ENCODE measurements at places on chromosomes 3 and 15. TPM values are rescaled to one million over a fixed set of nuclear protein-coding genes. Genes with fewer than 3 reads are reported as not detected.

Gene ZNF385D
- total RNA-seq = 7.8 TPM

Gene CLRN1
- not detected for total RNA-seq

Gene CDC25A
- total RNA-seq = 4.6 TPM

Gene C2CD4B
- total RNA-seq = not detected

Gene SH3GL3
- total RNA-seq = 2.7 TPM

Gene CFAP91
- not detected for total RNA-seq

DNA sequence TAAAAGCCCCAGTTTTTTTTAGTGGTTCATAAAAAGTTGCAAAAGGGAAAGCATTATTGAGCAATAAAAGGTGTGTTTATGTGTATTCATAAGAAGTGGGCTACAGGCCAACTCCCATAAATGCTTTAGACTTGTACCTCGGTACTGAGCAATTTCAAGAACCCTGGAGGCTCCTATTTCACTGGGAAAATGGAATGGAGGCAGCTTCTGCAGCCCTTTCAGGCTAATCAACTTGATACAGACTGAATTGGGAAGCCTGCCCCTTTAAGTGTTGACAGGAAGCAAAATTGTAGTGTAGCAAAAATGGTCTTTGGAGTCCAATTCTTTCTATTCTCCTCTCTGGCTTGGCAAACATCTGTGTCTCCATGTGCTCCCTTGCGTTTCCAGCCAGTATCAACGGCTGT is 118.8 kb downstream of the ECT2 start:
- DNase-seq = no peak
- H3K4me3 ChIP-seq = no peak overlapping the region
- H3K4me1 ChIP-seq = no peaks in the 10 kb centered on the region
- no peak overlapping the region for H3K27ac ChIP-seq
- no peaks in the 10 kb centered on the region for H3K36me3 ChIP-seq
- H3K27me3 ChIP-seq = no peaks in the 10 kb centered on the region

- DNase-seq = no peak
- H3K27me3 ChIP-seq = no peaks in the 10 kb centered on the region
- H3K4me1 ChIP-seq = peaks cover 4% of the 10 kb centered on the region
- no peak overlapping the region for H3K4me3 ChIP-seq
Measured at GRCh38 chr3:69326855-69327300, 59.0 kb downstream of the FRMD4B start.

DNA sequence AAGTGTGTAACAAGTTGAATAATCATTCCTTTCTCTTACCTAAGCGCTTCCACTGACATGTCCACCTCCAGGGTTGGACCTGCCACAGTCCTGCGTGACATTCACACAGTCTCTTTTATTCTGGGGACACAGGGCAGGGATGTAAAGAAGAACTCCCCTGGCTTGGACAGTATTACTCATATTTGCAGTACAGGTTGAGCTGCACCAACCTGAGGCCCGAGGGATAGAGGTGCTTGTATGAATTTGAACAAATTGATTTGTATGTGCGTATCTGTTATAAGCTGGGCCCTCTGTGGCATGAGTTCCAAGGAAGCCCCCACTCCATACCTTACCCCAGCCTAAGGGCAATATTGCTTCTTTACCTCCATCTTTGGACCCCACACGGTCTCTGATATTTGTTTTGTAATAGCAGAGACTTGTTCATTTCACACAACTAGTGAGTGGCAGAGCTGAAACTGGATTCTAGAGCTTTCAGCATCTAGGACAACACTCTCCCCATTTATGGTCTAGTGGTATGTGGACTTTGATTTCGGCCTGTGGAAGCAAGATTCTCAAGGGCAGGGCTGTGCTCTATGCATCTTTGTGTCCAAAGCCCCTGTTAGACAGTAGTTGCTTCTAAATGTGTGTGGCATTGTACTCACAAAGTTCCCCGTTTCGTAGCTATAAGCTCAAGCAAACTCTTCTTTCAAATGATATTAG is 39.2 kb downstream of the FAH start:
- H3K36me3 ChIP-seq = no peaks in the 10 kb centered on the region
- no peak overlapping the region for H3K4me3 ChIP-seq
- no peak overlapping the region for H3K27ac ChIP-seq

- H3K36me3 ChIP-seq = no peaks in the 10 kb centered on the region
- peaks cover under 1% of the 10 kb centered on the region for H3K4me1 ChIP-seq
- H3K4me3 ChIP-seq = no peak overlapping the region
- peaks cover 8% of the 10 kb centered on the region for H3K27me3 ChIP-seq
- DNase-seq = peak; percentile 56
- H3K27ac ChIP-seq = no peak overlapping the region
Measured at GRCh38 chr15:70627734-70628548, 135.4 kb downstream of the UACA start.

DNA sequence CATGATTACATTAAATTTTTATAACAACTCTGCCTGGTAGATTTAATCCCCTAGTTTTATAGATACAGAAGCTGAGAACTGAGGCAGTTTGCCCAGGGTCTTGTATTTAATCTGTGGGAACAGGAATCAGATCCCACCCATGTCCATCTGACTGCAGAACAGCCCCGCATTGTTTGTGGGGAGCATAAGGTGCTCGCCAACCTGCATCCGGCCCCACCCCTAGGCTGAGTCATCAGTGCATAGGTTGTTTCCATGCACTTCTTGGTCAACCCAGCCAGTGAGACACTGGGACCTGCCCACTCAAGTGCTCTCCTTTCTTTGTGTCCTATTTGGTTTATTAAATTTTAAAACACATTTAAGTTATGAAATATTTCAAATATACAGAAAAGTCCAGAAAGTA is 266.2 kb downstream of the OPA1 start:
- no peak overlapping the region for H3K4me3 ChIP-seq
- no peak for DNase-seq
- no peaks in the 10 kb centered on the region for H3K36me3 ChIP-seq
- H3K4me1 ChIP-seq = no peaks in the 10 kb centered on the region
- H3K27ac ChIP-seq = no peak overlapping the region

- peaks cover 36% of the 10 kb centered on the region for H3K27me3 ChIP-seq
- H3K4me1 ChIP-seq = no peaks in the 10 kb centered on the region
- DNase-seq = no peak
- no peaks in the 10 kb centered on the region for H3K36me3 ChIP-seq
Measured at GRCh38 chr15:43266834-43267233, at the start of gene TGM5. Gene TGM5 (minus strand): TSS chr15:43266928. CDS start chr15:43266849, 79 bp downstream.

DNA sequence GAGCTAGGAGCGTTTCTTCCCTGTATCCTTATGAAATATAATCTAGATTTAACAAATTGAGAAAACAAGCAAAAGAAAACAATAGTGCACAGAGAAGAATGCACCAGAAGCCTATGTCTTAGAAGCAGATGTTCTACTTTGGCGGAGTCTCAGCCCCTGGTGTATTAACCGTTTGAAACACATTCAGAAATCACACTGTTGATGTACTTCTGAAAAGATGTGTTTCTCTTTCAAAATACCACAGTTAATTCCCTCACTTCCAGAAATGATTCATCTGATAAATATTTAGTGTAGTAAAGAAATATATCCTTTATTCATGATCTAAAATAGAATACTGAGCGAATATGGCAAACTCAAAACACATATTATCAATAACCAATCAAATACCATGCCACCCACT is 77.7 kb downstream of the CBLB start:
- no peak overlapping the region for H3K4me3 ChIP-seq
- H3K27me3 ChIP-seq = no peaks in the 10 kb centered on the region
- peak; percentile 70 for DNase-seq
- peaks cover 24% of the 10 kb centered on the region for H3K4me1 ChIP-seq

GRCh38 chr15:101264911-101265641 is 12.2 kb downstream of the SELENOS start:
- H3K27ac ChIP-seq = no peak overlapping the region
- peaks cover 6% of the 10 kb centered on the region for H3K36me3 ChIP-seq
- DNase-seq = no peak

- peak; percentile 47 for DNase-seq
- H3K27me3 ChIP-seq = no peaks in the 10 kb centered on the region
- no peak overlapping the region for H3K27ac ChIP-seq
- H3K4me3 ChIP-seq = no peak overlapping the region
- H3K4me1 ChIP-seq = peaks cover 6% of the 10 kb centered on the region
Measured at GRCh38 chr15:58501636-58502188, 69.9 kb downstream of the LIPC start.

DNA sequence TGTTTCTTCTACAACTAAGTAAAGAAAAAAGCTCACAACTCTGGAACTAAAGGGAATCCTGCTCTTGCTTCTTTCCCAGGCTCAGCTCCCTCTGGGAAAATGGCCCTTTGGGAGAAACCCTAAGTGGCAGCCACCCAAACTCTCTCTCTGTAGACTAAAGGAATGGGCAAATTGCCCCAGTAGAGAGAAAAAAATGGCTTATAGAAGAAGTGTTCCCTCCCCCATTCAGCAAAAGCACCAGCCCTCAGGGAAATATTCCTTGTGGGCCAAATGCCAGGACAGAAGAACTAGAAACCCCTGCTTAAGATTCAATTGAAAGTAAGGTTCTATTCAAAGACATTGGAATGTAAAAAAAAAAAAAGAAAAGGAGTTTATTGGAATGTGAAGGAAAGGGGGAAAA is 603.7 kb upstream of the ALCAM start:
- no peaks in the 10 kb centered on the region for H3K27me3 ChIP-seq
- no peaks in the 10 kb centered on the region for H3K36me3 ChIP-seq
- no peaks in the 10 kb centered on the region for H3K4me1 ChIP-seq

DNA sequence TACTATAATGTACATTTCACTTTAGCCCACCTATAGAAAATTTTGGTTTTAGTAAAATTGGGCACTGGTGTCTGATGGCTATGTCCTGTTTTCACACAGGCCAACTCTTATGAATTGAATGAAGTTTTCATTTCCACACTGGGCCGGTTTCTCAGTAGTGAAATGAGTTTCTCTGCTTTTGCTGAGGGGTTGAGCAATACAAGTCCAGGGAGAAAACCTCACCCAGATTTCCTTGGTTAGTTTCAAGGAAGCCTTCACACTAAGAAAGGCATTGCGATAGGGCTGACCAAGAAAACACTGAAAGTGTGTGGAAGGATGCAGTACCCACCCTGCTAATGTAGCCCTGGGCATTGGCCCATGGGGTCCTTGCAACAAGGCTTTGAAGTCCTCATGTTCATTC is 331.5 kb upstream of the CFAP20DC start:
- H3K4me1 ChIP-seq = no peaks in the 10 kb centered on the region
- DNase-seq = no peak
- H3K36me3 ChIP-seq = no peaks in the 10 kb centered on the region
- no peak overlapping the region for H3K4me3 ChIP-seq

DNA sequence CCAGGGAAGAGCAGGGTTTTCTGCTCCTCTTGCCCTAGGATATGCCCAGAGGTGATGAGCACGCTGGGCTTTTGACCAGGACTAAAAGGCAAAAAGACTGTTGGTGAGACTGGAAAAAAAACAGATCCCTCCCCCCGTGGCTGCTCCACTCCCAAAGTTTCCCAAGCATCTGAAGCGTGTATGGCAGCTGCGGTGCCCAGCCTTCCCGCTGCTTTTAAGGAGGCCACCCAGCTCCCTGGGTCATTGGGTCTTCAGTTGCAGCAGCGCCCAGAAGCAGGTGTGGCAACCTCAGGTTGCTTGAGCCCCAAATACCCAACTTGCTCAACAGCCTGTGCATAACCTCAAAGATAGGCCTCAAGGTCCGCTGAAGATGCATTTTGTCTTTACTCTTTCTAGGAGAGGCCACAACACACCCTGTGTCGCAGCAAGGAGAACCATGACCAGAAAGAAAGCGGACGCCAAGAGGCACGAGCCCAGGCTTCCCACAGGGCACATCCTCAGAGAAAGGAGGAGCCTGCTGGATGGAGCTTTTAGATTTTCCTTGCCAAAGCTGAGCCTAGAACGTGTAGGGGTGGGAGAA is 2.0 kb downstream of the SRGAP3 start:
- H3K4me1 ChIP-seq = peaks cover 20% of the 10 kb centered on the region
- peak overlapping the region; percentile 8 for H3K4me3 ChIP-seq
- H3K27ac ChIP-seq = no peak overlapping the region
- peaks cover 14% of the 10 kb centered on the region for H3K27me3 ChIP-seq
- DNase-seq = no peak

GRCh38 chr3:191648787-191649186 is 187.8 kb downstream of the PYDC2 start:
- H3K4me3 ChIP-seq = no peak overlapping the region
- no peak for DNase-seq
- no peak overlapping the region for H3K27ac ChIP-seq
- no peaks in the 10 kb centered on the region for H3K4me1 ChIP-seq
- no peaks in the 10 kb centered on the region for H3K27me3 ChIP-seq
- H3K36me3 ChIP-seq = no peaks in the 10 kb centered on the region

- H3K4me3 ChIP-seq = no peak overlapping the region
- peaks cover 5% of the 10 kb centered on the region for H3K36me3 ChIP-seq
- no peaks in the 10 kb centered on the region for H3K27me3 ChIP-seq
- no peak overlapping the region for H3K27ac ChIP-seq
- H3K4me1 ChIP-seq = peaks cover 38% of the 10 kb centered on the region
- DNase-seq = no peak
Measured at GRCh38 chr3:123698813-123699212, 114.0 kb upstream of the HACD2 start.

DNA sequence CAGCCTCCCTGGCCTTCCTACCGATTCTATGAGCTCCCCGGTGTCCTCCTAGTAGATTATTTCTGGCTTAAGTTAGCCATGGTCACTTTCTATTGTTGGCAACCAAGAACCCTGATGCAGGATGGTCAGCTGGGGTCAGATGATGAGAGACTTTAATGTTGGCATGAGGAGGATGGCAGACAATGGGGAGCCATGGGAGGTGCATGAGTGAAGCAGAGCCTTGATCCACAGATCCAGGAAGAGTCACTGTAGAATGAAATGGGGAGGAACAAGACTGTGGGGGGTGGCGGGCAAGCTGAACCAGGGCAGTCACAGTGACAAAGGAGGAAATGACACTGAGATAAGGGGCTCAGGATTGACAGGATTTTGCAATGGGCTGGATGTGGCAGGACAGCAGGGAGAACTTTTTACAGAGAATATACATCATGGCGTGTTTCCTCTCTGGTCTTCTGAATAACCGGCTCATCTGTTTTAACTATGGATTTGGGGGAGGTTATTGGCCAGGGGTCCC is 60.9 kb downstream of the RPLP1 start:
- no peaks in the 10 kb centered on the region for H3K4me1 ChIP-seq
- no peak for DNase-seq
- no peak overlapping the region for H3K27ac ChIP-seq
- no peaks in the 10 kb centered on the region for H3K36me3 ChIP-seq

DNA sequence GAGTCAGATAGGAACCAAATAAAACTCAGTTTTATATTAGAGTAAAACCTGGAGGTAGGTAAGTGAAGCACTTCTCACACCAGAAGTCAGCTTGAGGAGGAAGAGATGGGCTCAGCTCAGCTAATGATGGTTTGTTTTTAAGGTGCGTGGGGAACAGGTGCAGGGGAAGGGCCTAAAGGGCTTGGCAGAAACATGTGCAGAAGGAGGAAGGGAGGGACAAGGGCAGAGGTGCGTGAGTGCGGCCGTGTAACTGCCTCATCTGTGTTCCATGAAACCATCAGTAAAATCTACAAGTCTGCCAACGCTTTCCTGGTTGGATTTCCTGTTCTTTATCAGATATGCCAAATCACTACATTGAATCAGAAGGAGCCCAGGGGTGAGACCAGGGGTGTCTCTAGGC is 19.9 kb downstream of the FYCO1 start:
- no peak for DNase-seq
- no peak overlapping the region for H3K27ac ChIP-seq
- H3K4me1 ChIP-seq = peaks cover 12% of the 10 kb centered on the region

Data from astrocyte (in vitro differentiated cells and primary cell).